ENCODE measurements at places on chromosomes 2 and 18.

- DNase-seq, result no peak
Observed at GRCh38 chr2:241180495-241180894, 8.0 kb upstream of the ANO7 start.

GRCh38 chr18:74609535-74609934 lies 11.9 kb downstream of the ZNF407 start:
- DNase-seq, result no peak

DNA sequence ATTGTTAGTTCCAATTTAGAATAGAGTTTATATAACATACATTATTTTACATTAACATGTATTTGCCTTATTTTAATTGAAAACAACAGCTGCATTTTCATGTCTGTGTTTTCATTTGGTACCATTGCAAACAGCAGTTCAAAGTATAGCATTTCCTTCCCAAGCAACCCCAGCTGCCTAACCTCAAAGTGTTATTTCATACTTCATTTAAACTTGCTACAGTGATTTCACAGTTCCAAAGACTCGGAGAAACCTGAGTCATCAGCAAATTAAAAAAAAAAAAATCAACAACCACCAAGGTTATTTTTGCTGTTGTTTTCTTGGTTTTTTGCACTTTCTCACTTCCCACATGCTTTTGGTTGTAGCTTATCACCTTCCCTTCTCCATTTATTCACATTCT lies 236.5 kb upstream of the SPHKAP start:
- no peak for DNase-seq

DNA sequence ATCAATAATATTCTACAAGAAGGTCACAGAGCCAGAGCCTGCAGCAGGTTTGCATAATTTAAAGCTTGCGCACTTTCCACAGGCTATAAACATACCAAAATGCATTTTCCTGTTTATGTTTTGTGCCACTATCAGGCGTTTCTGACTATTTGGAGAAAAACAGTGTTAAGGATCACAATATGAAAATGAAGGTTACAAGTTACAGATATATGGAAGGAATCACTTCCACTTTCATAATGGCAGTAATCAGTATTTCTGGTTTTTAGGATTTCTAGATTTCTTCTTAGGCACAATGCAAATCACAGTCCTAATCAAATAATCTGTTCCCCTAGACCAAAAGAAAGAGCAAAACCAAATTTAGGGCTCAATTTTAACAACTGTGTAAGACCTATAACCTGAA lies 279.5 kb downstream of the NBAS start:
- no peak for DNase-seq

- DNase-seq, result no peak
Observed at GRCh38 chr2:176812246-176812775, 400.3 kb upstream of the HNRNPA3 start.

DNA sequence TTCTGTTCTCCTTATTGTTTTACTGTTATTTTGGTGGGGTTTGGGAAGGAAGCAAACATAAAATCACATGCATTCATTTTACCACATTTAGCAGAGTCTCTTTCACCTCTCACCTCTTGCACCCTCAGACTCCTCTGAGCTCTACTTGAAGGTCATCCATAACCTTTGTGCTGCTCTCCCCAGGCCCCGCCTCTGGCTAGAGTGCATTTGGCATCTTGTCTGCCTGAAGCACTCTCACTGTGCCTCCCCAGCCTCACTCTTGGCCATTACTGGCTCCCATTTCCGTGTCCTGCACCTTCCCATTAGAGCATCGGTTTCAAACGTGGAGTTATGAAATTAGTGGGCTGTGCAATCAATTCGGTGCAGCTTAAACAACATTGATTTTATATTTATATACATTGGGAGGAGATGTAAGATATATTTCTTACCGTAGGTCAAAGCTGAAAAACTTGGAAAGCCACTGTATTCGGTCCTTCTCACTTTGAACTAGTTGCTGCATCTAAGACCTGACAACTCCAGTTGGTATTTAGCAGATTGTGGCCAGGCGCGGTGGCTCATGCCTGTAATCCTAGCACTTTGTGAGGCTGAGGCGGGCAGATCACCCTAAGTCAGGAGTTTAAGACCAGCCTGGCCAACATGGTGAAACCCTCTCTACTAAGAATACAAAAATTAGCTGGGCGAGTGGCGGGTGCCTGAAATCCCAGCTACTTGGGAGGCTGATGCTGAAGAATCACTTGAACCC lies 6.9 kb upstream of the ZFAND2B start:
- no peak for DNase-seq

- peak; percentile 47 for DNase-seq
Observed at GRCh38 chr2:216315802-216316603, 56.3 kb downstream of the MARCHF4 start.

DNA sequence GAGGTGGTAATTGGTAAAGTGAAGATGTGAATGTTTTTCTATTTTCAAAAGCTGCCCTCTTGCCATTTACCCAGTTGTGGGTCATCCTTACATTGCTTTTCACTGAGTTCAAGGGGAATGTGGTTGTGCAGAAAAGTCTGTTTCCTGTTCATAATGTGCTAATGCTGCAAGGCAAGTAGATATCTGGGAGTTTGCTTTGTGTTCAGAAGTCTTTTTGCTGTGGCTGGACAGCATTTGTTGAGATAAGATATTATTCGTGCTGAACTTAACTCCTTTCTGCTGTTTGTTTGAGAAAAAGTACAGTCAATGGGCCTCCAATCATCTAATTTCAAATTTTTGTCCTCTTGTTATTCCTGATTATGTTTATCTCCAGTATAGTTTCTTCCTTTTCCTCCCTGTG lies 263.2 kb downstream of the LTBP1 start:
- no peak for DNase-seq

DNA sequence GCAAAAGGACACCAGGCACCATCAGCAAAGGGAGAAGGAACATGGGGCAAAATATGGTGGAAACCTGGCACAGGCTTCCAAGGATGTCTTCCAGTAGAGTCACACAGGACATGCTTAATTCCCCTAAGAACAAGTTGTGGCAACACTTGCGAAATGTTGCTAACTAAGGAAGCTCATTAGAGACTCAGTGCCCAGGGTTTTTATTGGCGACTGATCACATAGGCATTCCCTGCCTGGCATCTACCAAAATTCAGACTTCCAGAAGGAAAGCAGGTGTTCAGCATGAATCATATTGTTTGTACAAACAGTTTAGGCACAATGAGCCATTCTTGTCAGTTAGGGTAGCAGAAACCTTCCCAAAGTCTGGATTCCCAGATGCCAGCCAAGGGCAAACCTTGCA lies 25.7 kb downstream of the SLC4A1AP start:
- peak; percentile 9 for DNase-seq

DNA sequence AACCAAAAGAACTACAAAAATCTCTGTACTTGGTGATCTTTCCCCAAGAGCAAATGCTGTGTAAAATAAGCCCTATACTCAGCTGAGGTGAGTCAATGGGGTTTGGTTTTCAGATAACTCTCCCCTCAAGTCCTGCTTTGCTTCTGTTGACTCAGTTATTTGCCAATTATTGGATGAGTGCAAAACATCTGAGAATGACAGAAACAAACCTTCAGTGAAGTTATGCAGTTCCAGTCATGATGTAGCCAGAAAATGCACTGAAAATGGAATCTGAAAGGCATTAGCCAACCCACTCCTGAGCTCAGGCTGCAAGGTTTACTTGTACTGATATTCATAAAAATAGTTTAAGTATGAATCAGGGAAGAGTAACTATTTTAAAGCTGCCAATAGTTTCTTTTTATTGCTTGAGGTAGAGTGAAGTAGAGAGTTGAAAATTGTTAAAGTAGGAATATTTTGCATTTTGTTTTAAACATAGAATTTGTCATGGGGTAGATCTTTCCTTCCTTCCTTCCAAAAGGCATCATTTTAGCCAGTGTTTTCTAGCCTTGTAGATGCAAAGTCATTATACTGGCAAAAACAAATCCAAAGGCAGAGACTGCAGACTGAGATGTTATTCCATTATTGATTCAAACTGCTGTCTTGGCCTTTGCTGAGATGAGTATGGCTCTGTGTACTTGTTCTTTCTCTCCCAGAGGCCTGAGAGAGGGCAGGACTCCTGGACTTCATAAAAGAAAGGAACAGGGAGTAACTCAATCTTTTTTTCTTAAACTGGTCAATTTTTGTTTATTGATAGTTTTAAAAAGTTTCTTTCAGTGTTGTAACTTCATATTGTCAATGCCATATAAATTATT lies 215.3 kb downstream of the RND3 start:
- no peak for DNase-seq

DNA sequence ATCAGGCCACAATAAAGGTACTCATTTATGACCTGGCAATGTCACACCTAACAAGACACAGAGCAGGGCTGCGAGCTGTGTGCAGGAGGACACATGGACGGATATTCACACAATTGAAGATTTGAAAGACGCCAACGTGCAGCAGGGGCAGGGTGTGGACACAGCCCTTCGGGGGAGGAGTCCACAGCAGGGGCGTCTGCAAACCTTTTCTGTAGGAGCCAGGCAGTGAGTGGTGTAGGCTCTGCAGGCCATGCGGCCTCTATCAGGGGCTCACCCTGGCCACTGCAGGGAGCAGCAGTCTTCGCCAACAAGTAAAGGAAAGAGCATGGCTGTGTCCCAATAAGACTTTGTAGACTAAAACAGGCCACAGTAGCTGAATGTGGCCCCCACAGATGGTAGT lies 125.7 kb upstream of the SNTG2 start:
- no peak for DNase-seq

GRCh38 chr2:149745396-149746230 lies 158.0 kb upstream of the MMADHC start:
- DNase-seq, result no peak

DNA sequence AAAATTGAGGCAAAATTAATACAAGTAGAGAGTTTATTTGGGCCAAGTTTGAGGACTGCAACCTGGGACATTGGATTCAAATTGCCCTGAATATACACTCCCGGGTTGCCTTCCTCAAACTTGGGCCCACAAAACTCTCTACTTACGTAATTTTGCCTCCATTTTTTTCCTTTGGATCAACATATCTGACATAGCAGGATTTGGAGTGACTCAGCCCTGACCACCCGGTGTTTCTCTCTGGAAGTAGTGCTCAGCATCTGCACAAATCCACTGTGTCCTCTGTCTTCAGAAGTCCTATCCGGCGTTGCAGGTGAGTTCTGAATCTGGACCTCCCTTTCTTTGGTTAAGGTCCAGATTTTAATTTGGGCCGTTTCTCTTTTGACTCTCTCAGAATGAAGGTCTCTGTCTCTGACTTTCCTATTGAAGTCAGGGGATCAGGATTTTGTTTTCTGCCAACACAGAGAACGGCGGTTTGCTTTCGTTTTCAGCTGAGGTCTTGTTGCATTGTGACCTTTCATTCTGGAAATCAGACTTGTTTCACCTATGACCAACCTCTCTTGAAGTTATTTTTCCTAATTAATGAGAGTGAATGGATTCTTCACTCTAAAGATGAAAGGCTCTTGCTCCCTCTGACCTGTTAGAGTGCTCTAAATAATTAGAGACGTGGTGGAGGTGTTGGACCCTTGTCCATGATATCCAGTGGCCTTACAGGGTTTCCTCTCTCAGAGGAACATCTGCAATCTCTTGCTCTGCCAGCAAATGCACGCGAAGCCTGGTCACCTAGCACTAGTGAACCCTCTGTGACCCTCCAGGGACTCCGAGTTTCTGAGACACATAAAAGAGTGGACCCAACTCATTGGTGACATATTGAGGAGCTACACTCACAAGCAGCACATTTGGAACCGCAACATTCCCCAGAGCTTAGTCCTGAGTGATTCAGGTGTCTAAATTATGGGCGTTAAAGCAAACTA lies 13.6 kb downstream of the TCF23 start:
- no peak for DNase-seq

DNA sequence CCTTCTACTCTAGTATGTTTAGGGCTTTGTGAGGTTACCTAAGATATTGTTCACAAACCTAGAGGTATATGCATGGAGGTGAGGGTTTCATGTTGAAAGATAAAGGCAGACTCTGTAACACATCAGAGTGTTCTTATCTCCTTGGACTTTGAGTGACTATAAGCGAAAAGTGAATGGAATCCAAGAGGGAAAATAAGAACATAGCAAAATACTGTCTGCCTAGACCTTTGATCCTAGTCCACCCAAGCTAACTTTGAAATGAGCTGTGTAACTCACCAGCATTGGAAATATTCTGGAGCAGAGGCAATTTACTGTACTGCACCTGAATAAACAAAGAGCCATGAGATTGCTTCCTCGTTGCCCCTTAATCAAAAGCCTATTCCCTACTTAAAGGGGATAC lies 28.2 kb upstream of the GALNT1 start:
- DNase-seq, result no peak

GRCh38 chr2:8229546-8229986 lies 452.3 kb upstream of the ID2 start:
- DNase-seq, result peak; percentile 83

DNA sequence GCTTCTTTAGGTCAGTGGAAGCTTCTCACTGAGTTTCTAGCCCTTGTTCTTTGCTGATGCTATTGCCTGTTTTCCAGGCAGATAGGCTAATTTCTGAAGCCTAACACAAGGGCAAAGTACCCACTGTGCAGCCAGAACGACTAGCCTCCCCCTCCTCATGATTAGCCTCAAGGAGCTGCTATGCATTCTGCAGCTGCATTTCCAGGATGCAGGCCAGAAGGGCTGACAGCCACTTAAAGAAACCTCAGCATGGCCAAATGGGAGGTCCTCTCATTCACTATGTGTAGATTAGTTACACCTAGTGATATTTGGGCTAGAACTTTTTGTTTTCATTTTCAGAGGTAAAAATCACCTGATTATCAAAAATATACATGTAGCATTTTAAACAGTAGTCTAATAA lies 216.0 kb downstream of the RAD51AP2 start:
- DNase-seq, result no peak

DNA sequence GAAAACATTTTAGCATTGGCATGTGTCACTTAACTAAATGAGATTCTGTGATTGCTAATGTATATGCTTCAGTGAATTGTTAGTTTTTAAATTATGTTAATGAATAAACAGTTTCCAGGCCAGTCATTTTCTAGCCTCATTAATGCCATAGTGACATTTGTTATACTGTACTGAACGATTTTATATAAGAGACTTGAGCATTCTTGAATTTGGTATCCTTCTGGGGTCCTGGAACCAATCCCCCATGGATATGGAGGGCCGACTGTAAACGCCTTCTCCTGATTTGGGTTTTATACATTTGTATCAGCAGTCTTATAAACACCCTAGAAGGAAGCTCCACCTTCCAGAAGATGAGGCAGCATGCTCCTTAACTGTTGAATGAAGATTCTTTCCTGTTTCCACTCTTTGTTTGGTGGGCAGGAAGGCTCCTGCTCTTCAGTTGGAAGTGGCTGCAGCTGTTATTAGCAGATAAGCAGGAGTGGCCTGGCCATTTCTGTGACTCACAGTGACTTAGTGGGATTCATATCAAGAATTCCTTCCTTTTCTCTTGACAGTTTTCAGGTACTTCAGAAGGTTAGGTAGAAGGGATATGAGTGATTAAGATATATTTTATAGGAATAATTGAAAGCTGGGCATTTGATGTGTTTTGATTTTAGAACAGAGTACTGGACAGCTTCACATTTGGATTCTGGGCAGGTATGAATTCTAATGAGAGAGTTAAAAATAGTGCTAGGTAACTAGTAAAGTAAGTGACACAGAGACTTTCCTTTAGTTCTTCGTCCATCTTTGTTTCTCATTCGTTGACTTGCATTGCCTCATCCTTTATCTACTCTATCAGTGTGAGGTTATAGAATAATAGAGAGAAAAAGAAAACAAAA lies 124.9 kb downstream of the PLCL1 start:
- DNase-seq, result no peak

Data from SHP77 (cell line).